Stimulated activated CD8-positive, alpha-beta memory T cell treated with anti-CD3 and anti-CD28 coated beads, Interleukin-15, amount 100 ng/mL, for 48 hours (primary cell): ENCODE measurements at places on chromosomes 2 and 18.

DNA sequence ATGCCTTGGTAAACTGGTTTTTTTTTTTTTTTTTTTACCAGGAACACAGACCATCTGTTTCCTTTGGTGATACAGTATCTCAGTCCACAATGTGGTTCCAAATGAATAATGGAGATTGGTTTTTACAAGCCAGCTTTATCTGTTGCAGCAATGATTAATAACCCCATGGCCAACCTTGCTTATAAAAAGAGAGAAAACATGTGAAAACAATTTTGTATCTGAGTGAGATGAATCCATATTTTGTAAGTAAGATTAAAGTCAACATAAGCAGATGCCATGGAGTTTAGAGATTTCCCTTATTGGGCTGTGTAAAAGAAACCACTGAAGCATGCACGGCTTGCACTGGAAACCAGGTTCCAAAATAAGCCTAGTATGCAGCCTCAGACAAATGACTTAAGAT lies 108.6 kb upstream of the CNTNAP5 start:
- no peak for DNase-seq

DNA sequence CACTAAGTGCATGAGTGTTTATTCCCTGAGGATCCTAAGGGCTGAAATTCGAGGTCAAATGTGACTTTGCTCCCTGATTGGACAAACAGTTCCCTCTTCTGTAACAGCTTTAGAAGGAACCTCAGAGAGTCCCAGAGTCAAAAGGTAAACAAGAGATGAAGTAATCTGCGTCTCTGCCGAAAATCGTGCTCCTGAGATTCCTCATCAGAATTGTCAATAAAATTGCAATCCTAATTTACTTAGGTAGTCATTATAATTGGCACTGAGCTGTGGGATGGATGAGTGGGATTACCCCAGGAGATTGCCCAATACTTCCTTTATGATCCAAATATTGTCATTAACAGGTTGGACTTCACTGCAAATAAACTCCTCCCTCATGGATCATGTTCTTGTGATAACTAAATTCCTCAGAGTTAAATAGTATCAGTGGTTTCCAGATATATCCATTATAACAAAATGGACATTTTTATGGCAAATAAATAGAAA lies 907 bp upstream of the SUCLG1 start:
- no peak for DNase-seq

- DNase-seq = no peak
These were observed 31.3 kb downstream of the CNGA3 start for GRCh38 chr2:98377544-98377943.

- DNase-seq = peak; percentile 11
These were observed 328 bp downstream of the DTYMK start for GRCh38 chr2:241686324-241686649.

DNA sequence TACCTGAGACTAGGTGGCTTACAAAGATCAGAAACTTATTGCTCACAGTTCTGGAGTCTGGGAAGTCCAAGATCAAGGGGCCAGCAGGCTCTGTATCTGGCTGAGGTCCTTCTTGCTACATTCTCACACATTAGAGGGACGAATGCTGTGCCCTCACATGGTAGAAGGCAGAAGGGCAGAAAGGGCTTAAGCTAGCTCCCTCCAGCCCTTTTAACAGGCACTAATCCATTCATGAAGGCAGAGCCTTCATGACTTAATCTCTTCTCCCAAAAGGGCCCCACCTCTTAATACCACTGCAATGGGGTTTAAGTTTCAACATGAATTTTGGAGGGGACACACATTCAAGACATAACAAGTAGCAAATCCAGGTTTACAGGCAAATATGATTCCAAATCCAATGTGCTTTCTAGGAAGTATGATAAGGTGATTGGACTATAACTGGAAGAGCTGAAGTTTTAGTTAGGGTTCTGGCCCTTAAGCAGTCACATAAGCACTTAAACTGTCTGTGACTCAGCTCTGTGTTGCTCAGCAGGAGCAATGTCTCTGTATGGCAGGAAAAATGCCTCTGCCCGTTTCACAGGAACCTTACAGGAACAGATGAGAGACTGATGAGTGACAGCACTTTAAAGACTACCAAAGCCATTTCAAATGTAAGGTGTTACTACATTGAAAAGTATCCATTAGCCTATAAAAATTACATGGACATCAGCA lies 119.6 kb upstream of the PTPRM start:
- DNase-seq = no peak

- no peak for DNase-seq
These were observed 81.9 kb downstream of the ADCYAP1 start for GRCh38 chr18:986552-986951.

DNA sequence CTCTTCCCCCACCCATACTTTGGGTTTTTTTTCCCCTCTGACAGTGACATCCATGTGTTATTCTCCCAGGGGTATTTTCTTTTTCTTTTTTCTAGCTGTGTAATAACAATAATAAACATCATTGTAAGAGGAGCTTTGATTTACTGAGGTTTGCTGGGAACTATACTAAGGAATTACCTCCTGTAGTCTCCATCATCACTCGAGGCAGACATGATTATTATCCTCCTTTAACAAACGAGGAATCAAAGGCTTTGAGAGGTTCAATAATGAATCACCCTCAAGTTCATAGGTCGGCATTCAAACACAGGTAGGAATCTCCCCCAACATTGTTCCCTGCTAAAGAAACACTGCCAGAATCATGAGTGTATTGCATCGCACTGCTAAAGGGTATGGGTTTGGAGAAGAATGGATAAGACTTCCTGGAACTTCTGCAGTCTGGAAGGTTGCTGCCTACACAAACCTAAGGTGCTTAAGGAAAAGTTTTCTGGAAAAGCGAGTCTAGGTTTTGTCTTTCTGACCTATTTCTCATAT lies 260.2 kb upstream of the SESTD1 start:
- no peak for DNase-seq
